ENCODE measurements at places on chromosomes 5 and 9. TPM values are rescaled to one million over a fixed set of nuclear protein-coding genes. Genes with fewer than 3 reads are reported as not detected.

- DNase-seq: peak; percentile 75
These were observed 169.8 kb upstream of the RAI14 start for GRCh38 chr5:34486160-34486848.

GRCh38 chr5:131766689-131767088 lies 30.1 kb downstream of the FNIP1 start:
- no peak for DNase-seq

GRCh38 chr5:124712731-124713305 lies 33.6 kb downstream of the ZNF608 start:
- no peak for DNase-seq

SLC46A2 gene
- not detected for total RNA-seq
